ENCODE measurements at places on chromosomes 7 and 10.
A peak's percentile ranks its signal among the peaks of the same experiment; 100 is the strongest.

GRCh38 chr7:19304086-19304485 lies 158.9 kb upstream of the FERD3L start:
- DNase-seq, result no peak

- DNase-seq, result peak; percentile 22
These were observed 220.6 kb upstream of the RHOBTB1 start for GRCh38 chr10:61164458-61165160.

GRCh38 chr10:100184840-100185239 lies 989 bp downstream of the ERLIN1 start:
- peak; percentile 48 for DNase-seq

DNA sequence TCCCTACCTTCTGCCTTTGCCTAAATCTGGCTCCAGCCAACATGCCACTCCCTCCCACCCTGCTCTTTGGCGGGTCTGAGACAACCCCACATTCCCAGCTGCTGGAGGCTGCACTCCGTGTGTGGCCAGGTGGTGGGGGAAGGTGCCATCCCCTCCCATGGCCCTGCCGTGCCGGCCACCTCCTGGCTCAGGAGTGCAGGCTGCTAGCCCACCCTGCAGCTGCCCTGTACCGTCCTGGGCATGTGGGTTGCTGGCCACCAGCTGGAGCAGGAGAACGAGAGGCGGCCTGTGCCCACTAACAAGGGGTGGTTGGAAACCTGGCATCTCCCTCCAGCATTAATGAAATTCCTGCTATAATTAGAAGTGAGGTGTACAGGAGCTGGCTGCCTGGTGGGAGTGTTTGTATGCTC lies 97.6 kb downstream of the ZMIZ1 start:
- no peak for DNase-seq

Measured in EH (cell line).